PC-9 (cell line): ENCODE measurements at places on chromosomes 3 and 15. TPM values are rescaled to one million over a fixed set of nuclear protein-coding genes. Genes with fewer than 3 reads are reported as not detected.
A peak's percentile ranks its signal among the peaks of the same experiment; 100 is the strongest.

- no peak for DNase-seq
Measured at GRCh38 chr15:31228980-31229826, 97.4 kb upstream of the KLF13 start.

GRCh38 chr15:69892351-69892750 is 205.4 kb downstream of the TLE3 start:
- DNase-seq: no peak

DNA sequence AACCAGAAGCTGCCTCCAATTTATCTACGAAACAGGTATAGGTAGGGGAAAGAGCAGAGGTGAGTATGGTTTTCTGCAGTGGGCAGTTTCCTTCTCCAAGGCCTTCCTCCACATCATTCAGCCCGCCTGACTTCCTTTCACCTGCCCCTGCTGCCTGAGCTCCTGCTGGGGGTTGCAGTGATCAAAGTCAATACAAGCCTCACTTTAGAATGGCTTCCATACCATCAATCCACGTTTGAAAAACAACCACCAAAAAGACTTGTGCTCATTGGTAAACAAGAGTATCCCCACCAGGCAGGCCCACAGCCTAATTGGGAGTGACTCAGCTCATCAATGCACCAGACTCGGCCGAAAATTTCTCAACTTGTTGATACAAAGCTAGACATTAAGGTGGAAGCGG is 159.9 kb downstream of the MAGI1 start:
- DNase-seq: no peak

DNA sequence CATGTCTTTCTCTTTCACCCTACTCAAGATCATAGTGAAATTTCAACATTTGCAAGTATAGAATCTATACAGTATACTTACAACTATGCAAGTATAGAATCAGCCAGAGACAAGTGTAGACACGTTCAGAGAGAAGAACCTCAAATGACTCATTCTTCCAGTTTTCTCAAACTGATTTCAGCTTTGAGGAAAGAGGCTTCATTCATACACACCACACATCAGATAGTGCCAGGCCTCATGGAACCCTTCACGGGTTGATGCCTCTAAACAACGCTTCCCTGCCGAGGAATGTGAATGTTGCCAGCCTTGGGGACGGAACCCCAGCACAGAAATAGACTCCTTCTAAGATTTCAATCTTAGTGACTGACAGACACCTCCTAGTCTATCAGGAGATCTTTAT is 135.7 kb downstream of the FOXP1 start:
- no peak for DNase-seq

The CPOX gene
- total RNA-seq: 30.4 and 35.2 TPM in 2 replicates

DNA sequence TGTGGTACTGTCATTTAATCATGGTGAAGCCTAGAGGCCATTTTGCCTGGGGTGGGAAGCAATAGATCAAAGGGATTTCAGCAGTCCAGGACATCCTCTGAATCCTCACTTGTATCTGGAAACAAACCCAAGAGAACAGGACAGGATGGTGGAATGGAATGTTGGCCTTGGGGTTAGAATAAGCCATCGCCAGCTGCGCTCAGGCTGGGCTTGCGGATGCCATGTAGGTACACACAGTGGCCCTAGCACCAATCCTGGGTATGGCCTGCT is 76.5 kb upstream of the ALDH1A3 start:
- no peak for DNase-seq

GRCh38 chr15:87492321-87492720 is 764.2 kb downstream of the NTRK3 start:
- no peak for DNase-seq

The SEMA4B gene
- 63.6 and 70.7 TPM in 2 replicates for total RNA-seq

DNA sequence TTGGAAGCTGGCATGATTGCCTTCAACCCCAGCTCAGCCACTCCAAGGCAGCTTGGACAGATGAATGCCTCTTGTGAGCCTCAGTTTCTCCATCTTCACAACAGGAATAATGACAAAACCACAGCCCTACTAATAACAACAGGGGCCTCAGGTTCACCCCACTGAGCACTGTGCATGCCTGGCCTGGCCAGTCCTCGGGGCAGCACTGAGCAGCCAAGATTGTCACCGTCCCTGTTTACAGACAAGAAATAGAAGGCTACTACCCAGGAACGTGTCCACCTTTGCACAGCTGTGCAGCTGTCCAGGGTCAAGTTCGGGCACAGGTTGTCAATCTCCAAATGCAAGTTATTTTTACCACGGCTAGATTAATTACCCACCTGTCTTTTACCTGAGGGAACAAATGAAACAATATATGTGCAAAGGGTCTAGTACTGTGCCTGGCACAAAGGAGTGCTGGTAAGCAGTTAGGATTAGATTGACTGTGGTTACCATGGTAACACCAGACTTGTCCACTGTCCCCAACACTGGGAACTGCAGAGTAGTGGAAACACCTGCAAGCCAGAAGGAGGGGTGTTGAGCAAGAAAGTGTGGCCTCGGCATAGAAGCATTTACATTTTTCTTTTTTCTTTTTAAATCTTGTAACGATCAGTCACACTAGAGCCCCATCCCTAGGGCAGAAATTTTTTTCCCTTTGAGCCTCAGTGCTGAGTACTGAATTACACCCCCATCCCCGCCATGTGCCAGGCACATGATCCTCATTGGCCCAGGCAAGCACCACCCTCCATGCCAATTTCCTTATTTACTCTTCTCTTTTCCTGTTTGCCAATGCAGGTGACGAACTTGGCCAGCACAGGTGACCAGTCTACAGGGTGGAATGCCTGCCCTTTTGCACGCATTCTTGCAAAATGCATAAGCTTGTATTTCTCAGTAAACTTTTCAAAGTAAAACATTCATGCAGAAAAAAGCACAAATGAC is 66.3 kb upstream of the SLC6A6 start:
- DNase-seq: peak; percentile 97

The CLK3 gene
- 70.7 and 80.1 TPM in 2 replicates for total RNA-seq

- DNase-seq: no peak
Measured at GRCh38 chr3:53849916-53850315, 3.5 kb downstream of the IL17RB start.

The CIDEC gene
- 0.37 TPM in 1 of 2 replicates, not detected in the other for total RNA-seq

DNA sequence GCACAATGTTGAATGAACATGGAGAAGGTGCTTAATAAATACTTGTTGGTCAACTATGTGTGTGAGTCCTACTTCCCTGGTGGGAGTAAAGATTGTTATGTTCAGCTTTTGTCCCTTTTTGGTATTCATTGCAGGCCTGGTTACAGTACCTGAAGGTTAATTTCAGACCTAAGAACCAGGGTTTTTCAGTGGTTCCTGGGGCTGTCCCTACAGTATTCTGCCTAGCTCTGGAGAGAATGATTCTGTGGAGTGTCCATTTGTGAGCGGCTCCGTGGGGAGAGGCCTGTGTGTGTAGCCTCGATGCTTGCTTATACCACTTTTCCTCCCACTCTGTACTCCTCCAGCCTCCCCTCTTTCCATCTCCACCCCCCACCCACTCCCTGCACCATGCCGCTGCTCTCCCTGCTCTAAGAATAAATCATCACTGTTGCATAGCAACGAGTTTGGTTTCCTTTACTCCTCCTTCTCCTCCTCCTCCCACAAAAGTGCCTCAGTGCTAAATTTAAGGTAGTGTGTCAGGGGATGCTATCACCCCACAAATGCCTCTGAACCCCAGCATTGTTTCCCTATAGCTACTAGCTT is 150.6 kb upstream of the ROPN1 start:
- no peak for DNase-seq

DNA sequence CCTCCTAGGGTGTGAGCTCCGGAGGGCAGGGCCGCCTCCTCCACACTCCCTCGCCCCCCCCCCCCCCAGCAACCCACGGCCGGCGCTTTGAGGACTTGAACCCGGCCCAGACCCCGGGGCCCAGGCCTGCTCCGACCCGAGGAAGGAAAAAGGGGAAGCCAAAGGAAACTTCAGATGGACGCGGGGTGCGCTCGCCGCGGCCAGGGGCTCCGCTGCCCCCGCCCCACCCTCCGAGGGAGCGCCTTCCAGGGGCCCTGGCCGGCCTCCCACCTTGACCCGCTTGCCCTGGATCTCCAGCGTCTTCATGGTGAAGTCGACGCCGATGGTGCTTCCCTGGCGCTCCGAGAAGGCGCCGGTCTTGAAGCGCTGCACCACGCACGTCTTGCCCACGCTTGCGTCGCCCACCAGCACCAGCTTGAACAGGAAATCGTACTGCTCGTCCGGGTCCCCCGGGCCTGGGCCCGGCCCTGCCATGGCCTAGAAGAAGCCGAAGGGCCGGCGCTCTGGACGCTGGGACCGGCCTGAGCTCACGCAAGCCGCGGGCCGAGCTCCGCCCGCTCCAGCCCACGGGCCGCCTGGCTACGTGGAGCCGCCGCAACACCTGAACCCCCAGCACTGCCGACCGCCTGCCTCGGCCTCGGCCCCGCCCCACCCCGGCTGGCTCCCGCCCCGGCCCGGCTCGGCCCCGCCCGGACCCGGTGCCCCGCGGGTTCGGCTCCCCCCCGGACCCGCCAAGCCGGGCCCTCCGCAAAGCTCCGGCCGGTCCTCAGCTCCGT is 400 bp downstream of the RAB43 start:
- no peak for DNase-seq

- no peak for DNase-seq
Measured at GRCh38 chr3:53780171-53780570, 66.0 kb downstream of the CHDH start.

- DNase-seq: no peak
Measured at GRCh38 chr15:59394166-59394661, 21.5 kb upstream of the MYO1E start.

GRCh38 chr3:132034486-132035464 is at the start of gene CPNE4:
TSS of gene CPNE4 (minus strand) at chr3:132035014.
- peak; percentile 89 for DNase-seq

- DNase-seq: no peak
Measured at GRCh38 chr15:37220949-37221670, 120.8 kb upstream of the MEIS2 start.

DNA sequence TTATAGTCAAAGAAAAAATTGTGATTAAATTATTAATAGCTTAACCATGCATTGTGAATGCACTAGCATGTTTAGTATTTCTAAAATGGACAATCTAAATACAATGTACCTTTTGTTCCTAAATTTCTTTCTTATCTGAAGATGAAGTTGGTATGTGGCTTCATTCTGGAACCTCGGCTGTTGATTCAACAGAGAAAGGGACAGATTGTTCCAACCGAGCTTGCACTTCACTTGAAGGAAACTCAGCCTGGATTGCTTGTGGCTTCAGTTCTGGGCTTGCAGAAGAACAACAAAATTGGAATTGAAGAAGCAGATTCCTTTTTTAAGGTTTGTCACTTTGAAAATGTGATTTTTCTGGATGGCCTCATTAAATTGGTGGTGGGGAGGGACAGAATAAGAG is 32.6 kb downstream of the HPS3 start:
- DNase-seq: no peak
